Fibroblast of lung (primary cell): ENCODE measurements at places on chromosomes 7 and 10. TPM values are rescaled to one million over a fixed set of nuclear protein-coding genes. Genes with fewer than 3 reads are reported as not detected.

Gene CYTH3
- total RNA-seq = 24.4 and 39.1 TPM in 2 replicates

Gene CALHM1
- total RNA-seq = not detected in 2 replicates

Gene NPC1L1
- under 0.01 TPM in 2 replicates for total RNA-seq

Gene ASAH2
- 0.51 and 0.99 TPM in 2 replicates for total RNA-seq

Gene TMEM225B
- total RNA-seq = 0.51 and 1.2 TPM in 2 replicates

Gene SSC4D
- 0.33 and 0.51 TPM in 2 replicates for total RNA-seq

Gene HOXA5
- total RNA-seq = 18.3 and 22.1 TPM in 2 replicates

Gene TMEM130
- total RNA-seq = 0.26 and 0.66 TPM in 2 replicates

GRCh38 chr7:129606803-129607202 lies 4.7 kb upstream of the NRF1 start:
- H3K4me3 ChIP-seq = no peak overlapping the region
- H3K27ac ChIP-seq = no peak overlapping the region
- no peaks in the 10 kb centered on the region for H3K27me3 ChIP-seq
- no peaks in the 10 kb centered on the region for H3K4me1 ChIP-seq

DNA sequence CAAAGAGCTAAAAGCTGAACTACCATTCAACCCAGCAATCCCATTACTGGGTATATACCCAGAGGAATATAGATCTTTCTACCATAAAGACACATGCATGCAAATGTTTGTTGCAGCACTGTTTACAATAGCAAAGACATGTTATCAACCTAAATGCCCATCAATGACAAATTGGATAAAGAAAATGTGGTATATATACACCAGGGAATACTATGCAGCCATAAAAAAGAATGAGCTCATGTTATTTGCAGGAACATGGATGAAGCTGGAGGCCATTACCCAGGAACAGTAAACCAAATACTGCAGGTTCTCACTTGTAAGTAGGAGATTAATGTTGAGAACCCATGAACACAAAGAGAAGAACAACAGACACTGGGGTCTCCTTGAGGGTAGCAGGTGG lies 1295.1 kb downstream of the TYW1 start:
- H3K36me3 ChIP-seq = no peaks in the 10 kb centered on the region
- no peaks in the 10 kb centered on the region for H3K4me1 ChIP-seq
- no peaks in the 10 kb centered on the region for H3K27me3 ChIP-seq
- H3K27ac ChIP-seq = no peak overlapping the region
- H3K4me3 ChIP-seq = no peak overlapping the region

GRCh38 chr10:122293961-122294380 lies 22.9 kb downstream of the BTBD16 start:
- H3K4me1 ChIP-seq = no peaks in the 10 kb centered on the region
- H3K27me3 ChIP-seq = peaks cover 5% of the 10 kb centered on the region
- H3K27ac ChIP-seq = no peak overlapping the region
- H3K36me3 ChIP-seq = no peaks in the 10 kb centered on the region
- H3K4me3 ChIP-seq = no peak overlapping the region

GRCh38 chr10:121436630-121437341 lies 161.5 kb downstream of the FGFR2 start:
- no peaks in the 10 kb centered on the region for H3K27me3 ChIP-seq
- no peak overlapping the region for H3K4me3 ChIP-seq
- no peaks in the 10 kb centered on the region for H3K4me1 ChIP-seq
- no peaks in the 10 kb centered on the region for H3K36me3 ChIP-seq
- no peak overlapping the region for H3K27ac ChIP-seq
- DNase-seq = no peak

DNA sequence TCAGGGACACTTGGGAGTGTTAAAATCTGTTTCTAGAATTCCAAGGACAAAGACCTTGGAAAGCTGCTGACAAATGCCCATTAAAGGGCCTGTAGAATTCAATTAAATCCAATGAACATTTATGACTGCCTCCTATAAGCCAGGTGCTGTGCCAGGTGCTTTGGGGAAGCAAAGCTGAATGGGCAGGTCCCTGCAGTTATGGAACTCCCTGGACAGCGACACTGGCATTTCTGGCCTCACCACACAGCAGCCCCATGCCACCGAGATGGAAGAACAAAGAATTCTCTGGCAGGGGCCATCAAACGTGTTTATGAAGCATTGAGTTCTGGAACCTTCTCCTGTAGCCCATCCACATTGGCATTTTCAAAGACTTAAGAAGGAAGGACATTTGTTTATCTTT lies 45.6 kb upstream of the LOXL4 start:
- no peak for DNase-seq
- H3K36me3 ChIP-seq = no peaks in the 10 kb centered on the region
- H3K27me3 ChIP-seq = no peaks in the 10 kb centered on the region
- H3K4me1 ChIP-seq = peaks cover 16% of the 10 kb centered on the region

GRCh38 chr10:130761788-130762301 lies 549.7 kb downstream of the TCERG1L start:
- no peaks in the 10 kb centered on the region for H3K27me3 ChIP-seq
- no peaks in the 10 kb centered on the region for H3K36me3 ChIP-seq
- H3K4me3 ChIP-seq = no peak overlapping the region

DNA sequence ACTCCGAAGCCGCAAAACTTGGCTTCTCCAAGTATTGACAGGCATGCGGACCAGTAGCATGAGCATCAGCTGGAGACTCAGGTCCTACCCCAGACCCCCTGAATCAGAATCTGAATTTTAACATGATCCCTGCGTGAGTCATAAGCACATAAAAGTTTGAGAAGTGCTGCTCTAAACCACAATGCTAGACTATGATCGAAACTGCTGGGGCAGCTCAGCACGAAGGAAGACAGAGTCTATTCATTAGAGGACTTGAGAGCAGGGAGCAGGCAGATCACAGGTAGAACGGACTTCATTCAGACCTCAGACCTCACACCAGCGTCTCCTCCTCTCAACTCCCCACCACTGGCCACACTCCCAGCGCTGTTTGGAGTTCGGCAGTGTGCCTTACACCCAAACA lies 16.9 kb downstream of the CAMK2G start:
- peaks cover 6% of the 10 kb centered on the region for H3K4me1 ChIP-seq
- H3K27ac ChIP-seq = no peak overlapping the region
- H3K36me3 ChIP-seq = peaks cover 10% of the 10 kb centered on the region
- no peak overlapping the region for H3K4me3 ChIP-seq
- DNase-seq = peak; percentile 80

DNA sequence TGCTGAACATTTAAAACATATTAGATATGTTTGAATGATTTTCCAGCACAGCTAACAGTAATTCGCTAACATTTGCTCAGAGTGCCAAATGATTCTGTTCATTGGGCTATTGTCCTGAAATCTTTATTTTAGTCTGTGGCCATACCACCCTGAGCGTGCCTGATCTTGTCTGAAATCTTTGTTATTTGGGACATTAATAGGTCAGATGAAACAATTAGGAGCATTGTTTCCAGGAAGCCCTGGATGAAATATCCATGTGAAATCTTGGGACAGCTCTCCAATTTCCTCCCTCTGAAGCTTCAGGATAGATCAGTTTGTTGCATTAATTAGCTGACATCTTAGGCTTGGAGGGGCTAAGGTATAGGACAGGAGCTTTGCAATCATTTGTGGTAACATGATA lies 512.0 kb downstream of the KIF20B start:
- no peak overlapping the region for H3K4me3 ChIP-seq
- H3K36me3 ChIP-seq = no peaks in the 10 kb centered on the region
- DNase-seq = no peak
- H3K27ac ChIP-seq = no peak overlapping the region
- H3K27me3 ChIP-seq = no peaks in the 10 kb centered on the region

GRCh38 chr7:151539088-151539671 lies 19.5 kb upstream of the RHEB start:
- H3K27me3 ChIP-seq = peaks cover 2% of the 10 kb centered on the region
- DNase-seq = no peak
- H3K4me3 ChIP-seq = no peak overlapping the region
- H3K36me3 ChIP-seq = no peaks in the 10 kb centered on the region

DNA sequence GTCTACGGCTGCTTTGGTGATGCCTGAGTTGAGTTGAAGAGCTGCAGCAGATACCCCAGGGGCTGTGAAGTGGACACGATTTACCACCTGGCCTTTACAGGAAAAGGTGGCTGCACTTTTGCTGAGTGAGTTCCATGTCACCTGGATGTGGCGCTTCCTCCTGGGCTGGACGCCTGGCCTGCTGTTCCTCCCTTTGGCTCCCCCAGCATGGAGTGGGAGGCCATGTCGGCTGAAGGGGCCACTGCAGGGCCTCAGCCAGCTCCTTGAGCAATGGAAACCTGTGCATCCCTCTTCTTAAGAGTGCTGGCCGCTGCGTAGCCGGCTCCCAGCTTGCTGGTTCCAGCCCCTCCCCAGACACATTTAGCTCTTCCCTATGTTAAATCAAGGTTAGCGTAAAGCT lies 221.0 kb downstream of the GLRX3 start:
- H3K27ac ChIP-seq = no peak overlapping the region
- no peaks in the 10 kb centered on the region for H3K4me1 ChIP-seq
- no peaks in the 10 kb centered on the region for H3K36me3 ChIP-seq
- H3K27me3 ChIP-seq = no peaks in the 10 kb centered on the region
- H3K4me3 ChIP-seq = no peak overlapping the region

GRCh38 chr7:972676-973309 lies 2.6 kb downstream of the COX19 start:
- no peaks in the 10 kb centered on the region for H3K27me3 ChIP-seq
- no peak for DNase-seq
- peaks cover 3% of the 10 kb centered on the region for H3K4me1 ChIP-seq

- H3K4me1 ChIP-seq = peaks cover 20% of the 10 kb centered on the region
- no peak for DNase-seq
- H3K27me3 ChIP-seq = no peaks in the 10 kb centered on the region
- no peak overlapping the region for H3K4me3 ChIP-seq
These were observed 16.4 kb downstream of the SH3PXD2A start for GRCh38 chr10:103838862-103839518.

- H3K36me3 ChIP-seq = no peaks in the 10 kb centered on the region
- no peak overlapping the region for H3K27ac ChIP-seq
- H3K4me1 ChIP-seq = no peaks in the 10 kb centered on the region
These were observed 38.8 kb downstream of the TMEM60 start for GRCh38 chr7:77759294-77759889.

DNA sequence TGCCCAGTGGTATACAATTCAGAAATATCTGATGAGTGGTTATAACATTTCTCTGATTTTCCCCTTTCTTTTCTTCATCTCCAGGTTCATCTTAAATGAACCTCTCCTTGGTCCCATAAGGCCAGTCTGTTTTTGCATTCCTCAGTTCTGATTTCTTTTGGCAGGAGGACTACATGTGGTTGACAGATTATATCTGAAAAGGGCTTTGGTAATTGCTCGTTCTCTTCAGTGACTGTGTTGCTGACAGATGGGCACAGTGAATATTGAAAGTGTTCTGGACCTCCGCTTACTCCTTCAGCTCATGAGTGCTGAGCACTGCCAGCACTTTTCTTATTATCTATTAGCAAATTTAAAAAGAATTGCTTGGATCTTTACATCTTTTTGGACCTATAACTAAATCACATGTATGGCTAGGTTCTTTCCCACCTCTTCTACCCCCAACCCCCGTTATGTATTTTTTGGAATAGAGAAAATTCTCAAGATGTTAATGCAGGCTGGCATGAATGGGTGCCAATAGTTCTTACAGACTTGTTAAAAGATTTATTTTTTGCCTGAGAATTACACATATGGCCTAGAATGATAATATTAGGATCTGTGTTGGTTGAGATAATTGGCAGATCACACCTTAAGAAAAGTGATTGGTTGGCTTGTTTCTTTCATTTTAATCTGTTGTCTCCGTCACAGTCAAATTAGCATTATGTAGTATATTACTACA lies 323.0 kb downstream of the EXOC4 start:
- no peak overlapping the region for H3K4me3 ChIP-seq
- no peak overlapping the region for H3K27ac ChIP-seq
- DNase-seq = peak; percentile 12
- no peaks in the 10 kb centered on the region for H3K36me3 ChIP-seq
- H3K27me3 ChIP-seq = no peaks in the 10 kb centered on the region
- H3K4me1 ChIP-seq = no peaks in the 10 kb centered on the region

GRCh38 chr10:63206997-63207811 lies 74.1 kb downstream of the NRBF2 start:
- no peaks in the 10 kb centered on the region for H3K27me3 ChIP-seq
- DNase-seq = peak; percentile 90
- H3K27ac ChIP-seq = peak overlapping the region; percentile 70

DNA sequence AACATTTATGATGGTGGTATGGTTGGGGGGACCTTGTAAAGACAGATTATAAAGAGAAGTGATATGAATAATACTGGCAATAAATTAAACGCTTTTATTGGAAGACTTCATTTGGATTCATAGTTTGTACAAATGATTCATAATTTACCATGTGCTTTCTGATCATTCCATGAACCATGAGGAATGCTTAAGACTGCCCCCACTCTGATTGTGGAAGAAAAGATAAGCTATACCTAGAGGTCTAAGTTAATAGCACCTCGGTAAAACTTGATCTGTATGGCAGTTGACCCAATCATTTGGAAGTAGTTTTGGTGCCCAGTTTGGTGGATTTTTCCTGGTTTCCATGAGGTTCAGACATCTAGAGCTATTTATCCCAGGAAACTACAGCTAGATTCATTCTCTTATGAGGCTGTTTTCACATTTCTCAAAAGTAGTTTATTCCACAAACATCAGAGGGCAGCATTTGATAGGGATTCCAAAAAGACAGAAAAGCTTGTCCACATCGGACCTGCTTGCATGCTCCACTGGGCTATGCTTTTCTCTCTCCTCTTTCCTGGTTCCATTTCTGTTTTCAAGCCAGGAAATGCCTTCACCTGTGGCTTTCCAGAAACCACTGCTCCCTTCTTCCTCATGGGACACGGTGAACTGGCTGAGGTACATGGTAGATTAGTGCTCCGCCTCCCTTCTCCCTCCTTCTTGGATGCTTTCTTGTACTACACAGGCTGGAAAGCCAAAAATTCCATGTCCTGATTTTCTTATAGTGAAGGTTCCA lies 29.2 kb downstream of the TFAM start:
- peak; percentile 73 for DNase-seq
- no peaks in the 10 kb centered on the region for H3K27me3 ChIP-seq
- no peak overlapping the region for H3K27ac ChIP-seq
- peaks cover 2% of the 10 kb centered on the region for H3K4me1 ChIP-seq

- peak overlapping the region; percentile 80 for H3K27ac ChIP-seq
- peaks cover 6% of the 10 kb centered on the region for H3K4me1 ChIP-seq
- DNase-seq = peak; percentile 74
- no peak overlapping the region for H3K4me3 ChIP-seq
These were observed 93.7 kb downstream of the MDFIC start for GRCh38 chr7:115015619-115016018.

DNA sequence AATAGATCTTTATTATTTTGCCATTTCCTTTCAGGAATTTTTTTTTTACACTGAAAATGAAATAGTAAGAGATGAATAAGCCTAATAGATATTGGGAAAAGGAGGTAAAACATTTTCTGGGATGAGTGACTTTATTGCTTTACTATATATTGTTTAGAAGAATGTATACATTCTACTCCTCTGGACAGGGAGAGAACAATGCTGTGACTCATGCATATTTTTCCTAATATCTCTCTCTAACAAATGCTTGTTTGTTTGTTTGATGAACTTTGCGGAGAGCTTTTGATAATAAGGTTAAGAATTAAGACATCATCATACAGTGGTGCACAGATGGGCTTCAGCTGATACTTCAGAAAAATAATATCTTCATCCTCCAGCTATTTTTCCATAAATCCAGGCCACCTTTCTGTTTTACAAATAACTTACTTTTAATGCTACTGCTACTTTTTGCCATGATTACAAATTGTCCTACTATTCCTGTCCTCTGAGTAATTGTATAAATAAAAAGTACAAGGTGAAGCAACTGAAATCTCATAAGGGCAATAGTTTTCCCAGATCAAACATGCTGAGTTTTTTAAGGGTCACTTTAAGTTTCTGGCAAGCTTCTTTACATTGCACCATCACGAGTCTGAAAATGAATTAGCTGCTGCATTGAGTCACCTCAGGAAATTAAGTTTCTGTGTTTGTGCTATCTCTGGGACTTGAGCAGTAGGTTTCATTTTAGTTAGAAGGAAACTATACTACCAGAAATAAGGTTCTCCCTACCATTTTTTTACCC lies 207.3 kb upstream of the POT1 start:
- no peaks in the 10 kb centered on the region for H3K36me3 ChIP-seq
- no peaks in the 10 kb centered on the region for H3K4me1 ChIP-seq
